ENCODE measurements at places on chromosomes 12 and 14.

- no peak for DNase-seq
These were observed 17.0 kb upstream of the NUBPL start for GRCh38 chr14:31543969-31544799.

DNA sequence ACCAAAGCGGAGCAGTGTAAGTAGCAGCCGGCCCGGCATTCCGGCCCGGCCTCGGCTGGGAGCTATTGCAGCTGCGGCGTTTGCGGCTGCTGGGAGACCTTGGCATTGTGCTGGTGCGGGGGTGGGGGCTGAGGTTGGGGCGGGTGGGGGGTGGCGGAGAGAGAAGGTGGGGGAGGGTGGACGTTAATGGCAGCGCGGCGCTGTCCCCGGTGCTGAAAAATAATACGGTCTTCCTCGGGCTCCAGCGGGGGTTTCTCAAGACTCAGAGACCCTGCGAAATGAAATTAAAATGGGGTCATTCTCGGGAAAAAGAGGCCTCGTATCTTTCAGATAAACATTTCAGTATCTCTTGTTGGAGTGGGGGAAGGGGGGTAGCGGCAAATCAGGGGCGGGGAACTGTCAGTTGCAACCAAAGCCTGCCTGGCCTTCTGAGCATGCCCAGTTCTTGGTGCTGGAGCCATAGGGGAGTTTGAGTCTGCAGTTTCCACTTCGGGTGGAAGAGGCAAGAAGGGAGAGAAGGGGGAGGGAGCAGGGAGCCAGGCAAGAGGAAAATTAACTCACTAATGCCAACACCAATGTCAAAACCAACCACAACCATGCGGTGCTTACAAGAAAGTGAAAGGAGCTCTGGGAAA, 414 bp downstream of the UNC79 start:
- peak; percentile 69 for DNase-seq

DNA sequence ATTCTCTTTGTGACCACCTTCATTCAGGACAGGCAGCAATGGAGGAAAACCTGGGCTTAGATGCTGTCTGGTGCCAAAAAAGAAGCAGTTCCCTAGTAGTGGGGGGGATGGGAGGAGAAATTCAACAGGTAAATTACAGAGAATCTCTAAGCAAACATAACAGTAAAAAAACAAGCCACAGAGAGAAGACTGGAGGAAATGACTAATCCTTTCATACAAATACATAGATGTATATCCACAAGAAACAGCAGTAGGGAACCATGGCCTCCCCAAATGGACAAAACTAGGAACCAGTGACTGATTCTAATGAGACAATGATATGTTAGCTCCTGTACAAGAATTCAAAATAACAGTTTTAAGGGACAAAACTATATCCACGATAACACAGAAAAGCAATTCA, 513.0 kb downstream of the NAV3 start:
- DNase-seq, result no peak

- DNase-seq, result no peak
These were observed 55.8 kb downstream of the TMEM30B start for GRCh38 chr14:61225344-61225743.

GRCh38 chr12:31618228-31619025, 27.5 kb upstream of the DENND5B start:
- no peak for DNase-seq

All from WTC11 (cell line).